WTC11 (cell line): ENCODE measurements at places on chromosomes 7 and 10. TPM values are rescaled to one million over a fixed set of nuclear protein-coding genes. Genes with fewer than 3 reads are reported as not detected.

Gene GCC1
- total RNA-seq = 13.2 to 13.7 TPM (median 13.6 TPM) in 3 replicates

Gene KDM7A
- 11.4 to 12.4 TPM (median 12.2 TPM) in 3 replicates for total RNA-seq

Gene ZDHHC4
- 37.7 to 48.2 TPM (median 46.4 TPM) in 3 replicates for total RNA-seq

- DNase-seq = peak; percentile 69
- H3K27me3 ChIP-seq = no peaks in the 10 kb centered on the region
- peaks cover 37% of the 10 kb centered on the region for H3K4me1 ChIP-seq
- H3K36me3 ChIP-seq = no peaks in the 10 kb centered on the region
- peak within 1 kb of the TSS; percentile 81 for H3K4me3 ChIP-seq
Observed at GRCh38 chr10:101694674-101695403, at the start of gene FBXW4. Gene FBXW4 (minus strand): TSS chr10:101695170. CDS start chr10:101695105, 65 bp downstream.

Gene MOGAT3
- total RNA-seq = 0.81 to 0.92 TPM (median 0.82 TPM) in 3 replicates

- H3K4me3 ChIP-seq = no peak overlapping the region
- H3K4me1 ChIP-seq = no peaks in the 10 kb centered on the region
- H3K27ac ChIP-seq = no peak overlapping the region
- H3K36me3 ChIP-seq = peaks cover 17% of the 10 kb centered on the region
Observed at GRCh38 chr7:157609932-157610640, 273.3 kb downstream of the DNAJB6 start.

DNA sequence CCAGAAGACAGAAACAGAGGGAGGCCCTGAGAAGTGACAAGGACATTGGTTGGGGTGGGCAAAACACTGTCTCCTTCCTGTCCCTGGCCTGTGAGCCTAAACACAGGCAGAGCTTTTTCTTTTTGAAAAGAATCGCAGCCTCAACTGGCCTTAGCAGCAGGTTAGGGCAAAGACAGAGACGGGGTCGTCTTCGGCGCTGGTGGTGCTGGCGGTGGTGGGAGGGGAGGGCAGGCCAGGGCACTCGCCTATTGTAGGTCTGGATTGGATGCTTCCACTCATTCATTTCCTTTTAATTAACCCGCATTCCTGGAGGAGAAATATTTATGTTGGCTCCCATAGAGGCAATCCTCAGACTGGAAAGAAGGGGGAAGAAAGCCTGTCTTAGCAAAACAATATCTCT, 22.6 kb downstream of the WNT8B start:
- H3K4me1 ChIP-seq = peaks cover 47% of the 10 kb centered on the region
- H3K4me3 ChIP-seq = peak overlapping the region; percentile 56
- DNase-seq = peak; percentile 46
- peak overlapping the region; percentile 61; the same call in 1 of the 2 replicates for H3K27ac ChIP-seq
- peaks cover 11% of the 10 kb centered on the region for H3K36me3 ChIP-seq
- peaks cover 100% of the 10 kb centered on the region for H3K27me3 ChIP-seq

DNA sequence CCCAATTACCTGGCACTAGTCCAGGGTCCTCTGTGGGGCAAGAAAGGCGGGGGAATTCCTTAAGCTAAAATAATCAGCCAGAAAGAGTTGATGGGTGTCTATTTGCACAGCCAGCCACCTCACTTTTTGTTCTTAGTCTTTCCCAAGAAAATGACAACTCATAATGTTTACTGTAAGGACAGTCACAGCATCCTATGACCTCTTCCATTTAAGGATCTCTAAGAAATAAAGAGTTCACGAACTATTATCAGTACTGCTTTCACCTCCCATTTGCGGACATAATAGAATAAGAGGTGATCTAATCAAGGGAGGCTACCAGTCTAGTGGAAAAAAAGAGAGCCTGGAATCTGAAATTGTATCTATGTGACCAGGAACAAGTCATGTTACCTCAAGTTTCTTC, 72.4 kb upstream of the LRRC17 start:
- H3K4me1 ChIP-seq = no peaks in the 10 kb centered on the region
- H3K4me3 ChIP-seq = no peak overlapping the region
- H3K27me3 ChIP-seq = no peaks in the 10 kb centered on the region
- H3K27ac ChIP-seq = no peak overlapping the region
- no peak for DNase-seq

Gene NCF1
- 0.50 to 0.68 TPM (median 0.66 TPM) in 3 replicates for total RNA-seq

DNA sequence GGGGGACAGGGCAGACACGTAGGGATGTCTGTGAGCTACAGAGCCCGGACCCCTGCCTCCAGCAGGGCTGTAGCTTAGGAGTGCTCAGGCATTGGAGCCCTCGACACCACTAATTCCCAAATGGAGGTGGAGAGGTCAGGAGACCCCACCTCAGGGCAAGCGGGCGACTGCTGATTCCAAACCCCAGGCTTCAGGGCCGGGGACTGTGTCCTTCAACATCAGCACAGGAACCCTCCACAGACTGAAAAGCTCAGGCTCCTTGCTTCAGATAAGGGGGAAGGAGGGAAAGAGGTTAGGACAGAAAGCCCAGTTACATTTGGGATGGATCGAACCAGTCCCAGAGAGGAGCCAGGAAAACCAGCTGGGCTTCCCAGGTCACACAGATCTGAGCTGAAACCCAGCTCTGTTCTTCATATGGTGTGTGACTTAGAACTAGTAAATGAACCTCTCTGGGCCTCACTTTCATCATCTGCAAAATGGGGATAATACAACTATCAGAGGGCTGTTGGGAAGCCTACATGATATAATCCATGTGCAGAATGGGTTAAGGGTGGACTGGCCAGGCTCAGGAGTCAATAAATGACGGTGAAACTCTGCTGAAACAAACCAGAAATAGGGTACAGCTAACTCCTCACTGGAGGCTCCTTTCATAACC, 16.7 kb downstream of the POLL start:
- no peak for DNase-seq
- H3K4me3 ChIP-seq = peak overlapping the region; percentile 79
- H3K36me3 ChIP-seq = no peaks in the 10 kb centered on the region

GRCh38 chr7:131108212-131108940, 219.3 kb upstream of the MKLN1 start:
- H3K27me3 ChIP-seq = peaks cover 12% of the 10 kb centered on the region
- H3K36me3 ChIP-seq = no peaks in the 10 kb centered on the region
- H3K4me3 ChIP-seq = peak overlapping the region; percentile 95
- DNase-seq = peak; percentile 29

Gene SPAG6
- total RNA-seq = 0.30 to 0.74 TPM in 2 of 3 replicates, not detected in the other

DNA sequence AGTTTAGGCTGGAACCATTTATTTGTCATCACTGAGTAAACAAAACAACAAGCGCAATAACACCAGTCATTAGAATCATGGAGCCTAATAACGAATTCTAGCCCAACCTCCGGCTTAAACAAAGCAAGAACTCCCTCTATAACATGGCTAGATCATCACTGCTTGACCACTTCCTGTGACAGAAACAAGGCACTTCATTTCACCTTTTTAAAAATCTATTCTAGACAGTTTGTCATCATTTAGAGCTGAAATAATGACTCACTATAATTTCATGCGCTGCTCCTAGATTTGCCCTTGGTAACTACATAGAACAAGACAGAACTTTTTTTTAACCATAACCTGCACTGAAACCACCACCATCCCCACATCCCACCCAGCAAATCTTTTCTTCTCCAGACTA, 81.3 kb downstream of the OSBPL3 start:
- no peaks in the 10 kb centered on the region for H3K27me3 ChIP-seq
- H3K4me3 ChIP-seq = no peak overlapping the region
- peaks cover 24% of the 10 kb centered on the region for H3K4me1 ChIP-seq

Gene STAG3
- total RNA-seq = 5.2 to 7.6 TPM (median 5.5 TPM) in 3 replicates
